ENCODE measurements at places on chromosomes 12 and 14.
A peak's percentile ranks its signal among the peaks of the same experiment; 100 is the strongest.

DNA sequence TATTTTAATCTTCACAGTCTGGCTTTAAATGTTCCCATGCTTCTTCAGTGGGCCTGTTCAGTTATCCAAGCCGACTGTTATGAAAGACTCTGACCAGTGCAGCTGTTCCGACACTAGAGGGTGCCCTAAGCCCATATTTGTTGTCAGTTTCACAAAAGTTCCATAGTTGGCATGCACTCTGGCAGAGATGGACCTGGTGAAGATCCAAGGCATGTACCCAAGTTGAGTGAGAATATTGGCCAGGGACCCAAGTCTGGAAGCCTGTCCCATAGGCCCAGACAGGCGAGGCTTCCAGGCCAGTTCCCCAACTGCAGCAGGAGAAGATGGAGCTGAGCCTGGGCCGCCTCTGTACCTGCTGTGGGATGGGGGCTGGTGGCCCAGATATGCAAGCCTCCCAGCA, 27.4 kb upstream of the GUCY2C start:
- DNase-seq = no peak

GRCh38 chr14:77024171-77024691, 4.3 kb downstream of the IRF2BPL start:
- no peak for DNase-seq

DNA sequence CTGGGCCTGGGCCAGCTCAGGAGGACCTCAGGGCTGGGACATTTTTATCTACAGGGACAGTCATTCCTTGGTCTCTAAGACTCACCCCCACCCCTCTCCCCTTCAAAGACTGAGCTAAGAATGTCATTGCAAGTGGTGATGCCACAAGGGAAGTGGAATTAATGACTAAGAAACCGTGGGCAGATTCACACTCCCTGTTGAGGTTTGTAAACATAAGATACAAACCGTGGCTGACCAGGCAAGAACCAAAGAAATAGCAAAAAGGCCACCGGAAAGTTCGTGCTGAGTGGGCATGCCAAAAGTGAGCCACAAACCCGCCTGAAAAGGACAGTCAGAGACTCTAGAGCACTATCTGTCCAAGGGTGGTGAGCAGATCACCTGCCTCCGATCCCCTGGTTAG, 25.7 kb downstream of the NUAK1 start:
- no peak for DNase-seq

GRCh38 chr12:106644335-106645073, 61.7 kb downstream of the RFX4 start:
- DNase-seq = no peak

DNA sequence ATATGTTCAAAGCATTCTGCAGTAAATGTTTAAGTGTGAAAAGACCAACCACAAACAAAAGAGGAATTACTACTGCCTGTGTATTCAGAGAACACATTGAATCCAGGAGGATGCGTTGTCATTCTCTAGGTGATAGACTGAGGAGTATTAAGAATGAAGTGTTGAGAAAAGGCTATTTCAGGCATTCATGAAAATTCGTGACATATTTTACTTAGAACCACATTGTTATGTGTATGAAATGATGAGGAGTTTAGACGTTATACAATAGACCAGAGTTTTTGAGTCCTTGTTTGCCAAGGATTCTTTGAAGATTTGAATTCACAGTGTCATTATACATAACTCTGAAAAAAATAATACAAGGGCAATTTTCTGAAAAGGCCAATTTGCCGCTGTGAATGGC, 251.8 kb downstream of the CCDC91 start:
- DNase-seq = no peak

- no peak for DNase-seq
Measured at GRCh38 chr12:19964549-19964948, 403.8 kb upstream of the PDE3A start.

GRCh38 chr14:50668826-50669143, 679 bp upstream of the SAV1 start:
- DNase-seq = no peak

DNA sequence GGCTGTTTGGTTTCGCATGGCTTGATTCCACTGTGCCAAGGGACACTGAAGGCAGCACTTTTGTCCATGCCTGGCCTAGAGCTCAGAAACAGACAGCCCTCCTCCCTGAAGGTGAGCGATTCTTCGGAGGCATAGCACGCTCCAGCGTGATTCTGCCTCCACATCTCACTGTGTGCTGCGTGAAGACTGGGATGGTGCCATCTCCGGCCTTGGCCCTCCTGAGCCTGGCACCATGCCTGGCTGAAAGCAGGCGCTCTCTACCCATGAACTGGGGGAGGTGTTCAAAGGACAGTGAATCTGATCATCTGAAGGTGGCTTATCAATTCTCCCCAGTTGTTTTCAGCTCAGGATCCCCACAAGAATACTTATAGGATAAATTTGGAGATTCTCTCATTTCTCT, 187.4 kb downstream of the TTC7B start:
- DNase-seq = no peak

GRCh38 chr12:27289414-27289813, 43.2 kb upstream of the BMAL2 start:
- DNase-seq = no peak

- no peak for DNase-seq
Measured at GRCh38 chr14:103109535-103110441, 13.5 kb upstream of the TNFAIP2 start.

DNA sequence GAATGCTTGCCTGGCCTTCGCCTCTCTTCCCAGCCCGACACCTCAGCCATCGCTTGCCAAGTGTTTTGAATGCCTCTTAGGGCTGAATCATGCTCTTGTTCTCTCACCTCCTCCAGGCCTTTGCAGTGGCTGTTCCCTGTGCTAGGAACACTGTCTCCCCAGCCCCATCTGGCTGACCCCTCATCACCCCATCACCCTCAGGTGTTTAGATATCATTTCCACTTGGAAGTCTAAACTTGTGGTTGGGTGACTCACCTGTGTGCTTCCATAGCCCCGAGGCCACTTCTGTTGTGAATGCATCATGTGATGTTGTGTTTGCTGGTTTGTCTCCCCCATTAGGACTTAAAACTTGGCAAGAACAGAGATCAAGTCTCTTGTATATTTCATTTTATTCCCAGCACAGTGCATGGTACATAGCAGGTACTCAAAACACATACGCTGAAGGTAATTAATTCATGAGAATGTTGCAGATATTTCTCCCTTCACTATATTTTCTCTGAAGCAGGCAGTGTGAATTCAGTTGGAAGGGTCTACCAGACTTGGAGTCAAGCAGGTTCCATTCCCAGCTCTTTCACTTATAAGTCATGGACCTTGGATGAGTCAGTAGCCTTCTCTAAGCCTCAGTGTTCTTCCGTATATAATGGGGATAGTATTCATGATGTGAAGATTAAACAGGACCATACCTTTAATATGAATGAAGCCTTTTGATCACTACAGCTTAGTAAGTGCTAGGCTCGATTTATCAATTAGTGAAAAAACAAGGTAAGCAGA, 67.8 kb downstream of the HRK start:
- DNase-seq = no peak

DNA sequence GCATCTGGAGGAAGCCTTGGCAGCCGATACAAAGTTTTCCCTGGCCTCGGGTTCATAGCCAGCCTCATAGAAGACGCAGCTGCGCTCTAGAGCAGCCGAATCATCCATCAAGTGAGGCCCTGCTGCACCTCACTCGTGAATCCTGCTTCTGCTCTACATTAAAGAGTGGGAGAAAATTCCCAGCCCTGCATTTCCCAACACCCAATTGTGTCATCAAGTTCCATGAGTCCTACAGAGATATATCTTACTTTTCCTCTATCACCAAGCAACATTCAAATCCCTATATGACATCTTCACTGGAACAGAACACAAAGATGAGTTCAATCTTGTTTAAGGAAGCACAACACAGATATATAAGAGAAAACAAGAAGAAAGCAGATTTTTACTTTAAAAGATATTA, 139.3 kb downstream of the TTC7B start:
- DNase-seq = no peak

- DNase-seq = no peak
Measured at GRCh38 chr14:64040044-64040443, 187.2 kb downstream of the SYNE2 start.

DNA sequence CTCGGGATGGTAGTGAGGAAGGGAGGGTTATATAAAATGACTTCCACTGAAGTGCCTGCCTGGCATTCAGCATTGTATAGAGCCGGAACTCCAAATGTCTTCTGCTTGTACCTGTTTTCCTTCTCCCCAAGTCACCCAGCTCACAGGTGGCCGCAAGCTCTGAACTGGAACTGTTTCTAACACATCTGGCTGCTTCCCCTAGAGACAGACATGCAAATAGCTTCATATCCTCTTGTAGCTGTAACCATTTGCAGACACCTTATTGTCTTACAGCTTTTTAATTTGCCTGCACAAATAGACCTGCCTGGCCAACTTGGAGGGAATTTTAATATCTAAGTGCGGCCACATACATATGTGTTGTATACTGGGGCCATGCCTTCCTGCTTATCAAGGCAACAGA, 126.0 kb downstream of the CHST11 start:
- no peak for DNase-seq

GRCh38 chr14:61802010-61802568, 39.9 kb downstream of the SNAPC1 start:
- no peak for DNase-seq

- DNase-seq = no peak
Measured at GRCh38 chr14:51849097-51849496, 11.3 kb upstream of the GNG2 start.

DNA sequence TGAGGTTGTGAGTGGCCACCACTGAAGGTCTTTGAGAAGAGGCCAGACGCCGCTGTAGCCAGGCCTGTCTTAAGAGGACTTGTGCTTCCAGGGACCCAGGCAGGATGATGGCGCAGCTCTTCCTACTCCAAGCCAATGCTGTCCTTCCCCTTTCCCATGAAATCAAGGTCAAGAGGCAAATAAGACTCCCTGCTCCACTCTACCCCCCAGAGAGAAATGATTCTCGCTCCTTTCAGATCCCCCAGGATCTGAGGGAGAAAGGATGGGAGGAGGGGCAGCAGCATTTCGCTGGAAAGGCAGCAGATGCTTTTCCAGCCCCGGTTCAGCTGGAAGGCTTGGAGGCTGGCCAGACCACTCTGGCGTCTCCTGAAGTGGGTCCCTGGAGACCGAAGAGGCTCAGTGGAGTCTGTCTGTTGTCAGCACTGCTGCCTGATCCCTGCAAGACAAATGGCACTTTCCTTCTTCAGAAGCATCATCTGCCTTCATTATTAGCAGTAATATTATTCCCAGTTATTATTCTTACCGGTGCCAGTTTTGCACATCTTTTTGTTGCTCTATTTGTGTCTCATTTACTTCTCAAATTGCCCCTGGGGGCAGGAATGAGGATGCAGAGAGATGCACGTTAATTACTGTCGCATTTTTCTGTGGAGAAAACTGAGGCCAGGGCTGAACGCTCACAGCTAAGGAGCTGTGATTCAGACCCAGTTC, 51.4 kb downstream of the C14orf132 start:
- no peak for DNase-seq

DNA sequence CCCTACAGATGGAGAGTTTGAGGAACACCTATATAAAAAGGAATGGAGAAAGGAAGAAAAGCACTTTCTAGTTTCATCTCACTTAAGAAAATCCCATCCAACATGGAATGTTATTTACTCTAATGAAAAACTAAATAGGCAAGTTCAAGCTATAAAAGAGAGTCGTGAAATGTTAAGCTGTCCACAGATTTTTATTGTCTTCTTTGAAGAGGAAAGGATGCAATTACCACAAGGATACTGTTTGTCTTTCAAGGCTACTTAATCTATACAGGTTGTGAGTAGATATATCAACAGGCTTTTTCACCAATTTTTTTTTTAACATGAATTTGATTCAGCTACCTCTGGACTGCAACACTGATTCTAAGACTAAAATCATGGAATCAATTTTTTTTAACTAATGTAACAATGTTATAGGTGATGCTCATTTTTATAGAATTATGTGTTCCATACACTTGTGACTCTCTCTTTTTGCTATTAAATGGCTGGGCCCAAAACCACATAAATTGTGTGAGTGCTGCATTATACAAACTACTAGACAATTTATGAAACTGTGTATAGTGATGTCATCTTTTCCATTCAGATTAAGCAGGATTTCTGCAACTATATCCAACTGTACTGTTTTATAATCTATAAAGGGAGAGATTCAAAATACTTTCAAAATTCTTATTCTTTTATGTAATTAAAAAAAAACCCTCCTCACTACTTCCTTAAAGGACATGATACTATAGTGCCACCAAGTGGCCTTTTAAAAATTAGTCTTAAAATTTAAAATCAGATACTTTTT, 26.8 kb upstream of the BMAL2 start:
- DNase-seq = no peak

GRCh38 chr12:94831081-94831751, 172.3 kb downstream of the NDUFA12 start:
- DNase-seq = no peak

GRCh38 chr12:77629141-77629540, 201.6 kb upstream of the NAV3 start:
- DNase-seq = no peak

- no peak for DNase-seq
Measured at GRCh38 chr14:104132981-104133380, 5.4 kb upstream of the KIF26A start.

DNA sequence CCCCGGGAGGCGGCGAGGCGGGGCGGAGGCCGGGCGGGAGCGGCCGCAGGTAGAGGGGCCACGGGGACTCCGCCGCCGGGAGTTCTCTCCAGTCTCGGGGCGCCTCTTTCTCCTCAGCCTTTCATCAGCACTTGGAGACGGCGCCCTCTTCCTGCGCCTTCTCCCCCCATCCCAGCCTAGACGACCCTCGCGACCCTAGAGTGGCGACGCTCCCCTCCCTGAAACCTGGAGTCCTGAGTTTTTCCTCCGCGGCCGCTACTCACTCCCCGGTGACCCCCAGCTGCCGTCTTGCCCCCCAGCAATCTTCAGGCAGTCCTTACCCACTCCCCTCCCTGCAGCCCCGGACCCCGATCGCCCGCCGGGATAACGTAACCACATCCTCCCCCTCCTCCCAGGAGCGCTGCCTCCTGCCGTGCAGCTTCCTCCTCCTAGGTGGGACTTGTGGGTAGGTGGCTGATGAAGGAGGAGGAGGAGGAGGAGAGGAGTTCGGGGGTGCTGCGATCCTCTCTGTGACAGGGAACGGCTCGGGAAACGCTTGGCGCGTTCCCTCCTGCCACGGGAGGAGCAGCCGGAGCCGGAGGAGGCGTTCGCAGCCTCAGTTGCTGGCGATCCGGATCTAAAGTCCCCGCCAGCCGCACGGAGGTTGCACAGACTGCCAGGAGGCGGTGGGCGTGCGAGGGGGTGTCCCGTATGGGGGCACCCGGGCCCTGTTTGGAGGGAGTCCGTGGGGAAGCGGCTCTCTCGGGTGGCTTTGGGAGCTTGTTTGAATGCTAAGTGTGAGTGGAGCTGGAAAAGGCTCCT, 891 bp downstream of the PLEKHA5 start:
- peak; percentile 30 for DNase-seq
